ENCODE measurements at places on chromosomes 1 and 21.

GRCh38 chr1:15207031-15207828 lies 39.8 kb upstream of the FHAD1 start:
- no peak for DNase-seq

DNA sequence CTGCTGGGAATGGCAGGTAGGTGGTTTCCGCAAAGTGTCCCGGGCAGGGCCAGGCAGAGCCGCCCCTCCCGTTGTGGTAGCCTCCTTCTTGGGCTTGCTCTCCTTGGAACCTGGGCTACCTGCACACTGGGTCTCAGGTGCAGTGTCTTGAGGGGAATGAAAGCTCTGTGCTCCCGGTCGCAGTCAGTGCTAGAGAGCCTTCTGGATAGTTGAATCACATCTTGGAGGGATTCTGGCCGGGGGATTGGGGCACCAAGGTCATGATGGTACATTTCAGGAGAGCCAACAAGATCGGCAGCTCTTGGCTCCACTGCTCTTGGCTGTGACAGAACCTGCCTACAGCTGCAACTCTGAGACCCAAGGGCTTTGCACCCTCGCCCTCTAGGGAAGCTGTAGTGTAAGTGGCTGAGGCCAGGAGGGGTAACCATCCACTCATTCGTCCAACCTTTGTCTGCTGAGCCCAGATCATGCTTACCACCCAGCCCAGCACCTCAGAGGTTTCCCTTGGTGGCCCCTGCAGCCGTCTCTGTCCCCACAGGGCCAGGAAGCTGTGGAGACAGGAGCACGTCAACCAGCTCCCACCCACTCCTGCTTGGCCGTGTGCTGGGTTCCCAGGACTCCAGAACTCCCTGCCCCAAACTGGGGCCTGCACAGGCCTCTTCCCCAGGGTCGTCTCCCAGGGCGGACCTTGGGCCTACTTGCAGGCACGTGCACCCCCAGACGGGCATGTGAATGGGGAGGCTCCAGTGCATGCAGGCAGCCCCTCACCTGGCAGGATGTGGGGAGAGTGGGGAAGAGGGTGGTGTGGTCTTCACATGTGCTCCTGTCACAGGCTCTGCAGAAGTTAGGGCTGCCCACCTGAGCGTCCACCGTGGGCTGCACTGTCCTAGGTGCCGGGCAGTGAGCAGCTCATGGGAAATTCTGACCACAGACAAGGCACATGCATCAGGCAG lies 40.0 kb downstream of the NTPCR start:
- DNase-seq: no peak

GRCh38 chr21:45003331-45004058 lies 63.7 kb downstream of the SLX9 start:
- DNase-seq: no peak

DNA sequence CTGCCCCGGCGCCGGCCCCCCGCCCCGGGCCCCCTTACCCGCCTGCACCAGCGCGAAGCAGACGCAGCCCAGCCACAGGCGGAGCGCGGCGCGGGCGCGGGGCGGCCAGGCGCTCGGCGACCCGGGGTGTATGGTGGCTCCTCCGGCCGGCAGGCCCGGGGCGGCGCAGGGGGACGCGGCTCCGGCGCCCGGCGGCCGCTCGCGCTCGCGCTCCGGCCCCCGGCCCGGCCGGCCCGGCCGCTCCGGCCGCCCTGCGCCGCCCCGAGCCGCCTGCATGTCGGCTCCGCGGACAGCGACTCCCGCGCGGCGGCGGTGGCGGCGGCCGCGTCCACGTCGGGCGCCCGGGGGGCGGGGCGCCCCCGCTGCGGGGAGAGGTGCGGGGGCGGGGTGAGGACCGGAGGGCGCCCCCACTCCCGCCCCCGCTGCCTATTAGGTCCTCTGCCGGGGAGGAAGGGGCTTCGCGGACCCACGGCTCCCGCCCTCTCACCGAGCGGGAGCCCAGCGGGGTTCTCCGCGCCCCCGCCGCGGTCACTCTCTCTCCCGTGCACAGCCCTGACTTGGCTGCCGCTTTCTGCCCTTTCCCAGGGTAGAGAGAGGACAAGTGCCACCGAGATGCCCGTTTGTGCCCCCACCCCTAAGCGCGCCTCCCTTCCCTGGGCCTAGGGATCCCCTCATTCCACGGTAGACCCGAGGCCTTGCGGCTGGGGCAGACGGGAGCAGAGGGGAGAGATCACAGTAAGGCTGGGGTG lies at the start of gene FNDC5:
TSS of gene FNDC5 (minus strand) at position 298 of the 749 bp plus-strand sequence.
- DNase-seq: no peak

DNA sequence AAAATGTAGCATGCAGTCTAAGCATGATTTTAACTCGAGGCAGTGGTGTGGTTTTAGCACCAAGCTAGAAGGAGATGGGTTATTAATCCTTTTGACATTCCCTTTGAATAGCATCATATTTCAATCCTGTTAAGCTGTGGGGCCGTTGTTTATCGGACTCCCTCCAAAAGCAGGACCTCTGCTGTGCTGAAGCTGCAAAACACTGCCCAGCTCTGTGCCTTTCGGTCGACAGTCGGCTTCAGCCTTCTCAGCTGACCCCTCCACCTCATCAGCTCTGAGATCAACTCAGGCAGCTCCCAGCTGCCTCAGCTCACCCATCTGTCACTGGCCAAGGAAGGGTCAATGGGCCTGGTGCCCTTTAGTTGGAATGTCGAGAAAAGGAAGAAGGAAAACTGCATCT lies 95.5 kb downstream of the KAZN start:
- DNase-seq: no peak

GRCh38 chr1:108669679-108670078 lies 8.8 kb upstream of the HENMT1 start:
- no peak for DNase-seq

DNA sequence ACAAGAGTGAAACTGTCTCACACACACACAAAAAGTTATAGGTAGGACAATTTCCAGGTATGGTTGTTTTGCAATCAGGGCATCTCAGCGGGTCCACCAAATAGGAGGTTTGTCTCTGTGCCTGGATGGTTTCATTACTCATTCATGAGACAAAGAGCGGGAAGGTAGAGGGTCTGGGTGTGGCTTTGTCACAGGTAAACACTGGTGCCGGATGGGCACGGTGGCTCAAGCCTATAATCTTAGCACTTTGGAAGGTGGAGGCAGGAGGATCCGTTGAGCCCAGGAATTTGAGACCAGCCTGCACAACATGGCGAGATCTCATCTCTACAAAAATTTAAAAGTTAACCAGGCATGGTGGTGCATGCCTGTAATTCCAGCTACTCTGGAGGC lies 16.3 kb upstream of the ERVH48-1 start:
- DNase-seq: no peak

DNA sequence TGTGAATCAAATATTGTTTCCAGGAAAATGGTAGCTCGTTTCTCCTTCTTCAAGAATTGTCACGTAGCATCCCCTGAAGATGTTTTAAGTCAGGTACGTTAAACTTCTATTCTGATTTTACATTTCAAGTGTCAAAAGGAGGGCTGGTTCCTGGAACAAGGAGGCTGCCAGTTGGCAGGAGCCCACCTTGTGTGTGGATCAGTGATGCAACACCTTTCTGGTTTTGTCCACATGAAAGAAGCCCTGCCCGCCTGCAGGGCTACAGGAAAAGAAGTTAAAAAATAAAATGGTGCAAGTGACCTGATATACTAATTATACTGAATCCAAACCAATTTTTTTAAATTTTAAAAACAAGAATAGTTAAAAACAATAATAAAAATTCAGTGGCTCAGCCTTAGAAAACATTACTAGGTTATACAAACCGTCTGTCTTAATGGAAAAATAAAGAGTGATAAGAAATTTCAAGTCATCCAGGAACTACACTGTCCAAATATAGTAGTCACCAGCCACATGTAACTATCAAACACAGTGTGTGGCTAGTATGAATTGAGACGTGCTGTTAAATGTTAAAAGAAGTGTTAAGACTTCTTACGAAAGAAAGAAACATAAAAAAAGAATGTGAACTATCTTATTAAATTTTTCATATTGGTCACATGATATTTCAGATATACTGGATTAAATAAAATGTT lies 123.1 kb downstream of the APP start:
- no peak for DNase-seq

DNA sequence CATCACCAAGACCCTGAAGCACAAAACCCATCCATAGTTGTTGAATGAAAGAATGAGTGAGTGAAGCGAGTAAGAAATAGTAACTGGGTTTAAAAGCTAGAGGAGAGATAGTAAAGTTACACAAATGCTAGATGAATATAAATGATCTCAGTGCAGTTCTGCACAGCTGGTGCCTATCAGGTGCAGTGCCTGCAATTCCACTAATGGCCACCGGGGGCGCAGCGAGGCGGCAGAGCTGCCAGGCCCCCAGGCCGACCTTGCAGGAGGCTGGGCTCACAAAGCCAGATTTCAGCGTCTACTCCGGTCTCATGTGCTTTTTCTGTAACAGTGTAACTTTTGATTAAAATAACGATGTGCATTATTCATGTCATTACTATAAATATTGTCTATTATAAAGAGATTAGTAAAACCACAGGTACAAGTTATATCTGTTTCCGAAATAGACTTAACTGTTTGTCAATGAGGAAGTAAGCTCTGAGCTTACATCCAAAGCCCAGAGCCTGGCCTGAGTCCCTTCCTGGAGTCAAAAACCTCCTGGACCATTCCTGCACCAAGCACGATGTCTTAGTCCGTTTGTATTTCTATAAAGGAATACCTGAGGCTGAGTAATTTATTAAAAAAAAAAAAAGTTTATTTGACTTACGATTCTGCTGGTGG lies 477.6 kb downstream of the NPHP4 start:
- DNase-seq: peak; percentile 27

DNA sequence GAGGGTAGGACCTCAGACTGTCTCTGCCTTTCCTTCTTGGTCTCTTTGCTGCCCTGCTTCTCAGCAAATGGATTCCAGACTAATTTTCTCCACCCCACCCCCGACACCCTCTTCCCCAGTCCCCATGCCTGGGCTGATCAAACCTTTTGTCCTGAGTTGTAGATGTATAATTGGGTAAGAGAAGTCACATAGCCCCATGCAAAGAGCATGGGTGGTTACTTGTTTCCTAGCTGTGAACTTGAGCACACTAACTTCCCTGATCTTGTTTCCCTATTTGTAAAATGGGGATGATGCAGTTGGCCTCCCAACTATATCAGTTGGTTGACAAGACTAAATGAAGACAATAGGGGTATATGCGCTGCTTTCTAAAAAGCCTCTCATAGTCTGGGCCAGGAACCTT lies 9.2 kb downstream of the PADI6 start:
- no peak for DNase-seq

GRCh38 chr1:59596432-59596831 lies 218.3 kb upstream of the HOOK1 start:
- no peak for DNase-seq

DNA sequence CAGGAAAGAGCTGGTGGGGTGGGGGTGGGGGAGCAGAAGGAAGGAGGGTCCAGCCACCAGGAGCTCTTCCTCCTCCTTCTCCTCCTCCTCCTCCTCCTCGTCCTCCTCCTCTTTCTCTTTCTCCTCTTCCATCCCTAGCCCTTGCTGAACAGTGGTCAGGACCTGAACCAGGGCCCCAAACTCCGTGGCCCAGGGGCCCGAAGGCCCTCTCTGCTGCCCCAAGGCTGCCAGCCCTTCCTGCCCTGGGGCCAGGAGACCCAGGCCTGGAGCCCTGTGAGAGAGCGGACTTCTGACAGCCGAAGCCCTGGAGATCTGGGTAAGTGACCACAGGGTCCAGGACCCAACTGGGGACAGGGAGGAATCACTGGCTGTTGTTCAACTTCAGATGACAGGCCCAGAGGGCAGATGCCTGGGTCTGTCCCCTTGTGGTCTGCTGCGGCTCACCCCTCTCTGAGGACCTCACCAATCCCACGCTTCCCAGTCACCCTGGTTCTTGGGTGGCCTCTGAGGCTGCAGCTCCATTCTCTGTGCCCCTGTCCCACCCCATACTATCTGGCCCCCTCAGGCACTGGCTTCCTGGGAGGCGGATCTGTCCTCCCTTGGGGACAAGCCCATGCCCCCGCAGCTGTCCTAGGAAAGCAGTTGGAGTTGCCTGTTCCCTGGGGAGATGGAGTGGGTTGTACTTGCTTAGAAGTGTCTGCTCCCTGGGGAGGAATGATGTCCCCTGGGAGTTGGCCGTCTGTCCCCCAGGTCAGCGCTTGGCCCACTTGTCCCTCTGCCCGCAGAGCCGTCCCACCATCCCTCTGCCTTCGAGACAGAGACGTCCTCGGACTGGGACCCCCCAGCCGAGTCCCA lies 51.8 kb downstream of the VWA5B1 start:
- no peak for DNase-seq

- DNase-seq: no peak
Observed at GRCh38 chr1:89525169-89525855, 683 bp downstream of the LRRC8B start.

- DNase-seq: no peak
Observed at GRCh38 chr1:54218883-54219687, 19.1 kb downstream of the MRPL37 start.

GRCh38 chr1:227043755-227044154 lies 103.7 kb downstream of the COQ8A start:
- no peak for DNase-seq

- no peak for DNase-seq
Observed at GRCh38 chr1:78760858-78761257, 111.2 kb downstream of the IFI44 start.

DNA sequence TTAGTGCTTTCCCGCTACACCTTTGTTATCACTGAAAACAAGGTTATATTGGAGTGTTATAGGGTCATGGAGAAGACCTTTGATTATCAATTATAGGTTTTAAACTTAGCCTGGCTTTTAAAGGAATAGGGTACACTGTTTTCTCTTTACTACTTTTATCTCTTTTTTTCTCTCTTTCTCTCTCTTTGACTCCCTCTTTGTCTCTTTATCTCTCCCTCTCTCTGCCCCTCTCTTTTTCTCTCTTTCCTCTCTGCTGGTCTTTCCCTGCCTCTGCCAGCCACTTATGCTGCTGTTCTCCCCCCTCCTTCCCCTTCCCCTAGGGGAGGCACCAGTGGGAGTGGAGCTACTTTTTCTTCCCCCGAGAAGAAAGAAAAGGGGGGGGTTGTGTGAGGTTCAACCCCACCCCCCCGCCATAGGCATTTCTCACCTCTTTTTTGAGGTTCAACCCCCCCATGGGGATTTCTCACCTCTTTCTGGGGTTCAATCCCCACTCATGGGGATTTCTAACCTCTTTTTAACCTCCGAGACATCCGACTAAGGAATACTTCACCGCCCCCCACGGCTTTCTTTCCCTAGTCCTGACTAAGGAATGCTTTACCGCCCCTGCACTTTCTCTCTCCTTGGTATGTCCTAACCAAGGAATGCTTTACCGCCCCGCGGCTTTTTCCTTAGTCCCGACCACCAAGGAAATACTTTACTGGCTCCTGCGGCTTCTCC lies 17.2 kb upstream of the ZBTB8B start:
- DNase-seq: no peak

DNA sequence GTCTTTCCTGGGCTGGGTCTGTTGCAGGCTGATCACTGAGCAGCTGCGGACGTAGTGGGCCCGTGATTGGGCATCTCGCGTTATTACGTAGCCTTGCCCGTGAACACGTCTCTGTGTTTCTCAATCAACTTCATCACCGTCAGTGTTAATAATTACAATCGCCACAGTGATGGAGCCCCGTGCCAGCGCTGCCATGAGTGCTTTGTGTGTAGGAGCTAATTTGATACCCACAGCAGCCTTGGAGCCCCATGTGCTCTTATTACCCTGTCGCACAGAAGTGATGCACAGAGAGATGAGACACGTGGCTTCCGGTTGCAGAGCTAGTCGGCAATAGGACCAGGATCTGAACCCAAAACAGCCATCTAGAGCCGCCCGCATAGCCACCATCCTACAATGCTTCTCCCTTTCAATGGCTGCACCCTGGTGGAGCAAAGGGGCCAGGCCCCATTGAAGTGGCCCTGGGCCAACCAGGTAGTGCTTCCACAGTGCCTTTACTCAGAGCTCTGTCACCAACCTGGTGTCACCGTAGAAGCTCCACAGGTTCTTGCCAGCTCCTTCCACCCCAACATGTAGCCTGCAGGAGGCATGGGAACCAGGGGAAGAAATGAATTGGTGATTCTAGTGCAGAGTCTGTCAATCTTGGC lies 398.5 kb upstream of the VAMP3 start:
- no peak for DNase-seq

Measured in activated gamma-delta T cell (primary cell).